ENCODE measurements at places on chromosomes 5 and 9.

- DNase-seq, result no peak
These were observed 871.4 kb upstream of the CDH10 start for GRCh38 chr5:25516141-25516540.

- DNase-seq, result no peak
These were observed 3.9 kb downstream of the CSNK1G3 start for GRCh38 chr5:123515904-123516303.

- DNase-seq, result no peak
These were observed 50.4 kb downstream of the TRIO start for GRCh38 chr5:14193496-14193895.

DNA sequence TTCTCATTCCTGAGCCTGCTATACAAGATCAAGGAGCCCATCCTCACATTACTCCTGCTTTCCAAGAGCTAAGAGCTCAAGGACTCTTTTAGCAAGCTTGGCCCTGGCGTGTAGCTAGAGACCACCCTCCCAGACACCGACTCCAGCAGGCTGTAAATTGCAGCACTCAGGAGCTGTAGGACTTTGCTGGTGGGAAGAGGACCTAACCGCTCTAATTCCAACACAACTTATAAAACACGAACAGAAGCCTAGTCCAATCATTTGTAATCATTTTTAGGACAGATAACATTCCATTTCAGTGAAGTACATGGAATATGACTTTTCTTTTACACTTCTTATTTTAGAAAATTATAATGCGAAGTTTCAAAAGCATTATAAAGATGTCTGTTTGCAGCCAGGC lies 219.9 kb downstream of the NXNL2 start:
- DNase-seq, result no peak

DNA sequence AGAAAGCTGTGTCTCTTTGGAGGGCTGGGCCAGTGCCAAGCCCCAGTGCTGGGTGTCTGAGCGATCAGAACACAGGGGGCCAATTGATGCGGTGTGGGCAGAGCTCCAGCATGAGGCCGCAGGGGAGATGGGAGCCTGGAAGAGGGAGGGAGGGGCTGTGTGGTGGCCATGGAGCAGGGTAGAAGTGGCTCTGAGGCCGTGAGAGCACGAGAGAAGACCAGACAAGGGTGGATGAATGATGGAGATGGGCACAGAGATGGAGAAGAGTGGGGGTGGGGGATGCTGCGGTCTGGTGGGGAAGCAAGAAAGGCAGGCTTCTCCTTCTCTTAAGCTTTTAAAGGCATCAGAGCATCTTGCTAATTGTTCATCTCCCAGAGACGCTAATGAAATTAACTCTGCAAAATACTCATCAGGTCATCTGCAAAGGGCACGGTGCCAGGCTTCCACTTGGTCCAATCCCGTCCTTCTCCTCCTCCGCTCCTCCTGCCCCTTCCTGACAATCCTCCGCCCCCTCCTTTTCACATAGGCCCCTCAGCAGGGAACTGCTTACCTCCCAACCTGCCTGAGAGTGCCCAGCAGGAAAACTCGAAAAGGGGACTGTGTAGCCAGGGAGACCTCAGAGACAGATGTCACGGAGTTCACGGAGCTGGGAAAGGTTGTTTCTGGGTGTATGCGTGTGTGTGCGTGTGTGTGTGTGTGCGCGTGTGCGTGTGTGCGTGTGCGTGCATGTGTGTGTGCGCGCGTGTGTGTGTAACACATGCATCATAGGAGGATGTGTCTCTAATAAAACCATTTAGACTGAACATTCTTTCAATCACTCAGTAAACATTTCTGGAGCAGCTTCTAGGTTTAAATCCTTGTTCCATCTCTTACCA lies 7.1 kb upstream of the UNC5A start:
- no peak for DNase-seq

DNA sequence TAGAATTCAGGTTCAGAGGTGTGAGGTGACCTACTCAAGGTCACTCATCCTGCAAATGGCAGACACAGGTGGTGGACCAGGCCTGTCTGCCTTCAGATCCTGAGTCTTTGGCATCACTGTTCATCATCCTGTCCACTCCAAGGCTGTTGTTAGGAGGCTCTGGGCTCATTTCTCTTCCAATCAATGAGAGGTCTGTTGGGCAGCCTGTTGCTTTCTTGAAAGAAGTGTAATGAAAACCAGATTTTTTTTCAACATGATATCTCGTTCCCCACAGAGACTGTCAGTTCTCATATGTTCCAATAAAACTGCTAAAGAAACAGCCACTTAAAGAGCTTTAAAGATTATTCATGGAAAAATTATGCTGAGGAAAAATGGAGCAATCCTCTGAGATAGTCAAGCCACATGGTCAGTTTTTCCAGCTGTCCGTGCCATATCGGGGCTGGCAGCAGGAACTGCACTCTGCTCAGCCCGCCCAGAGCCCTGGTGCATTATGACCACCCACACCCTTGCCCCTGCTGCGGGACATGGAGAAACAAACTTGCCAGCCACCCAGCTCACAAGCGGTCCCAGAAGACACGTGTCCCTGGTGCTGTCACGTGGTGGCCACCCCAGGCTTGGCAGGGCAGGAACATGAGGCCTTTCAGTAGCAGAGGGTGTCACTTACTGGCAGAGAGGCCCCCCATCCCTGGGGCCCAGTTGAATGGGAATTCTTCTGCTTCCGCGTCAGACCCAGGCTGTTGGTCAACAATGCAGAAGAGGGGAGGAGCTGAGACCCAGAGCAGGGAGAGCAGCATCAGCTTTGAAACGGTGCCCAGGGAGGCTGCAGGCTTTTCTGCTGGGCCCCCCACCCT lies 63.7 kb upstream of the ANGPTL2 start:
- DNase-seq, result no peak

- no peak for DNase-seq
These were observed 1.2 kb downstream of the VCAN start for GRCh38 chr5:83472508-83473345.

DNA sequence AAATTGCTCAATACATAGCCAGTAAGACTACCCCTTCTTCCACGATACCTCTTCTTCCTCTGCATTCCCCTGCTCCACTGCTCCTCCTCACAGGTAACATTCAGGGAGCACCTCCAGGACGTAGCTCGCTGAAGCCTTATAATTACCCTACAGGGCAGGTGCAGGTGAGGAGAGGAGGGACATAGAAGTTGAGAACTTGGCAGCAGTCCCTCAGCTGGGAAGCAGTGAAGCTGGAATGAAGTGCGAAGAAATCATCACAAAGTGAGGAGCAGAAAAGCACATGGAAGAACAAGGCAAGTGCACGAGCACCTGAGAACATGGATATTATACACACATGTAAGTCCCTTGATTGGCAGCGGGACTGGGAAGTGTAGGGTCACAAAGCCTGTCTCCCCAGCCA lies 118.2 kb downstream of the HSD17B3 start:
- DNase-seq, result peak; percentile 17

DNA sequence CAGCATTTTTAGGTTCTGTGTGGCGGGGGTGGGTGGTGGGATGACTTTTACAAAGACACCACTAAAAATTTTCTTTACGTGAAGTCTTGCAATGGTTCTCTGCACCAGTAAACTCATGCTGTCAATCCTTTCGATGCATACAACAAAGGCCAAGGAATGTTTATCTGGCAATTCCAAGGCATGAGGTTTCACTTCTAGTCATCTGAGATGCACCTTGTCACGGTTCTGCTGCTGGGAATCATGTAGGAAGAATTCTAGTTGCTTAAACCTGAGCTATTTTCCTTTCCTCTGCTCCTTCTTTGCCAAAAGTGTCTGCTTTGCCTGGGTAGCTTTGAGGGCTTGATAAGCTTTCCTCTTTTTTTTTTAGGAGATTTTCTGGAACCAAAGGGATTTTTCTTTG lies 1204.5 kb upstream of the SEMA6A start:
- DNase-seq, result no peak

- DNase-seq, result no peak
These were observed 37.6 kb upstream of the ORM1 start for GRCh38 chr9:114285166-114285867.

GRCh38 chr5:149264439-149265067 lies 7.1 kb upstream of the AFAP1L1 start:
- DNase-seq, result peak; percentile 57

DNA sequence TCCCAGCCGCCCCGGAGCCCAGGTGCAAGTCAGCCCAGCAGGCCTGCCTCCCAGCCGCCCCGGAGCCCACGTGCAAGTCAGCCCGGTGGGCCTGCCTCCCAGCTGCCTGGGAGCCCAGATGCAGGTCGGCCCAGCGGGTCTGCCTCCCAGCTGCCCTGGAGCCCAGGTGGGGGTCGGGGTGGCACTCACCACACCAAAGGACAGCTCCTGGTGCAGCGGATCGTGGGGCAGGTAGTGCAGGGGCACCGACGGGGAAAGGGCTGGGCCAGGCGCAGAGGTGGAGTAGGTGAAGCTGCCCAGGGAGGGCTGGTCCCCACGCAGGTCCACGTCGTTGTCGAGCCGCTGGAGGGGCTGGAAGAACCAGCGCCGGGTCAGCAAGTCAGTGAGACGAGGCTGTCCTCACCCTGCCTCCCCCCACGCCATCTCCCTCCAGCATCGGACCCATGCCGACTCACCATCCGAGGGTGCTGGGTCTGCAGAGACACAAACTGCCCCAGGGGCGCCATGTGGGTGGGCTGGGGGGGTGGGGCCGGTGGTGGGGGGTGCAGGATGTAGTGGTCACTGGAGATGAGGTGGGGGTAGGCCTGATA lies 6.7 kb downstream of the RNF44 start:
- DNase-seq, result no peak

DNA sequence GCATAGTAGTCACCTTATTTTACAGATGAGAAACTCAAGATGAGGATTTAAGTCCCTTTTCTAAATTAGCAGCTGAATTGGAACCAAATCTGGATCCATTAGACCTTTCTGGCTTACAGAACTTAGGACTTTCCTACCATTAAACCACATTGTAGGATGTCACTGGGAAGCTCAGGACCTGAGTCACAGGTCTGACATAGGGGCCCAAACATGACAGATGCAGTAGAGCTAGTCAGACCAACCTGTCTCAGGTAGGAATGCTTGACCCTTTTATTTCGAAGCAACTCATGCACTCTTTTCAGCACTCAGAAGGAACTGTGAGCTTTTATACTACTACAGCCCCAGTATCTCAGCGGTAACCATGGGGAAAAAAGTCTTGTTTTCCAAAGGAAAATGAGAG lies 2.6 kb downstream of the RAB24 start:
- no peak for DNase-seq

GRCh38 chr5:102866237-102866600 lies 111.1 kb downstream of the PAM start:
- DNase-seq, result no peak

DNA sequence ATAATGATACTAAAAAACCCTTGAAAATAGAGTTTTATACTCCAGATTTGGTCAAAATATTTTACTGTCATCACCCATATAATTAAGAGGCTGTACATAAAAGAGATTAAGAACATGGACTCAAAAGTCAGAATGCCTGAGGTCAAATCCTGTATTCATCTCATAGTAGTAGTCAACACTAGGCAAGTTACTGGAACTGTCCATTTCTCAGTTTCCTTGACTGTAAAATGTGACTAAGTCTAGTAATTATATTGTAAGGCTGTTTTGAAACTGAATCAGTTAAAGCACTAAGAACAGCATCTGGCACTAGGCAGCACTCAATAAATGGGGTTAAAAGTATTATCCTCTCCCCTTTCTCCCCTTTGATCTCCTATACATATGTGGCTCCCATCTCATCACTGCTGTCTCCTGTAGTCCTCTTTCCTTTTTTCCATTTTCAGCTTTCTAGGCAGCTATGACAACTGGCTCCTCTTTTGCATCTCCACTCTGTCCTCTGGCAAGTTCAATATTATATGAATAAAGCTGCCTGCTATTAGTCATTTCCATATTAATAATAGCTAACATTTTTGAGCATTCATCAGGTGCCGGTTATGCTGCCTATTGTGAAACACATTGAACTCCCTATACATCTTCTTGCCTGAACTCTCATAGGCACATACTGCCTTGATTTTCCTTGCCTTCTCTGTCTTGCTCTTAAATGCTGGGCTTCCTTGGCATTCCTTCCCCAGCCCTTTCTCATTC lies 185.8 kb upstream of the NREP start:
- DNase-seq, result no peak

DNA sequence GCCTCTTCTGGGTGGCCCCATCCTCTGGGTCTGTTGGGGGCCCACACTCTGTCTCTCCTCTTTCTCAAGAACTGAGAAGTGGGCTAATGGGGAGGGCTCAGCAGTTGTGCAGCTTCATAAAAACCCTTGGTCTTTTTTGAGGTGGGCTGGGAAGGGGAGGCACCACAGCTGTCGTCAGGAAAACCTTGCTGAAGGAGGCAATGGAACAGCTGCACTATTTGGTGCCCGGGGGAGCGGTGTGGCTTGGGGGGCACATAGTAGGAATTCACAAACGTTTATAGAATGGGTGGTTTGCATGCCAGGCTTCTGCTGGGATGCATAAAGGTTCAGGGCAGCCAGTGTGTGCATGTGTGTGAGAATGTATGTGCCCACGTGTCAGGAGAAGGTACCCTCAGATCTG lies 3.2 kb upstream of the IER5L start:
- DNase-seq, result no peak

DNA sequence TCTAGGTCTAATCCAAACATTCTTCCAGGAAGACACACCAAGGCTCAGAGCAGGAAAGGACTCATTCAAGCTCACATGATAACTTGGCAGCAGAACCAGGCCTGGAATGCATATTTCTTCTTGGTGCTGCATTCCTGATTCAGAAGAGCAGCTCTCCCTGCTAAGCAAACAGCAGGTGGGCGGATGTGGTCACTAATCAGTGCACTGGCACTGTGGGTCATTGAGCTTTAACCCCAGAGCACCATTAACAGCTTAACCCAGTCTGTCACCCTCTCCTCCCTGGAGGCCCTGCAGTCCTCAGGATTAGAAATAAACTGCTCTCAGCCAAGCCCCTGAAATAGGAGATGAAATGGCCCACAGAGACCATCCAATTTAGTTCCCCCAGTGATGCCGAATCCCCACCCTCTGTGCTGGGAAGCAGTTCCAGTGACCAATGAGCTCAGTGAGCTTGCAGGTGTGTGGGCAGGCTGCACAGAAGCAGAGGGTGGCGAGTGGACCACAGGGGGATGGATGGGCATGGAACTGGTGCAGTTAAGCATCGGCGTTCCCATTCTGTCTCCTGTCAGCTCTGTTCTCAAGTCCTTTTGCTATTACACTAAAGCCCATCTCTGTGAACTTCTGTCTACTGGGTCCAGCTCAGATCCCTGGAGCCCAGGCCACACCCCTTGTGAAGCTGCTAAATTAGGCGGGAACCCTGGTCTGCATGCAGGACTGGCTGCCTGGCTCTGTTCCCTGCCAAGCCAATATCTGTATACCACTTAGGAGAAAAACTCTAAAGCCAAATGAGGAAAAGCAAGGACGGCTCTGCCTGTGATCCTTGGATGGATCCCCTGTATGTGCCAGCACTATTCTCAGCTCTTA lies 16.6 kb upstream of the MEGF9 start:
- peak; percentile 57 for DNase-seq

Measured in NCI-H2029 (cell line).